ENCODE measurements at places on chromosomes 3 and 15.
A peak's percentile ranks its signal among the peaks of the same experiment; 100 is the strongest.

GRCh38 chr15:54636147-54636546 lies 560.6 kb downstream of the RSL24D1 start:
- no peak for DNase-seq

- DNase-seq, result no peak
Observed at GRCh38 chr3:128426128-128426921, 40.4 kb downstream of the DNAJB8 start.

DNA sequence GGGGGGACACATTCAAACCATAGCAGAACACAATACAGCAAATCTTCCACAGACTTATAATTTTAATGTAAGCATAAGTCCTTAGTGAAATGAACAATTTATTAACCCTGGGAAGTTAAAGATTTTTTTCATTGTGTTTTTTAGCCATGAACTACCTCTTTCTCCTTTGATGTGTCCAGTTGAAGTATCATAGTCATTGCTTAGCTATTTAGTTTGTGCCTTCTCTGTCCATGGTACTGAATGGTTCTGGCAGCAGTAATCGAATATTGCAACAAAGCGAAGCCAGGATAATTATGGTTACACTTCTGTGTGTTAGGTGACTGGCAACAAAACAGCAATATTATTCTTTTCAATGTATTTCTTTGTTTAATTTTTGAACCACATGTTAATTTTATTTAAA lies 403.0 kb upstream of the ONECUT1 start:
- peak; percentile 15 for DNase-seq

DNA sequence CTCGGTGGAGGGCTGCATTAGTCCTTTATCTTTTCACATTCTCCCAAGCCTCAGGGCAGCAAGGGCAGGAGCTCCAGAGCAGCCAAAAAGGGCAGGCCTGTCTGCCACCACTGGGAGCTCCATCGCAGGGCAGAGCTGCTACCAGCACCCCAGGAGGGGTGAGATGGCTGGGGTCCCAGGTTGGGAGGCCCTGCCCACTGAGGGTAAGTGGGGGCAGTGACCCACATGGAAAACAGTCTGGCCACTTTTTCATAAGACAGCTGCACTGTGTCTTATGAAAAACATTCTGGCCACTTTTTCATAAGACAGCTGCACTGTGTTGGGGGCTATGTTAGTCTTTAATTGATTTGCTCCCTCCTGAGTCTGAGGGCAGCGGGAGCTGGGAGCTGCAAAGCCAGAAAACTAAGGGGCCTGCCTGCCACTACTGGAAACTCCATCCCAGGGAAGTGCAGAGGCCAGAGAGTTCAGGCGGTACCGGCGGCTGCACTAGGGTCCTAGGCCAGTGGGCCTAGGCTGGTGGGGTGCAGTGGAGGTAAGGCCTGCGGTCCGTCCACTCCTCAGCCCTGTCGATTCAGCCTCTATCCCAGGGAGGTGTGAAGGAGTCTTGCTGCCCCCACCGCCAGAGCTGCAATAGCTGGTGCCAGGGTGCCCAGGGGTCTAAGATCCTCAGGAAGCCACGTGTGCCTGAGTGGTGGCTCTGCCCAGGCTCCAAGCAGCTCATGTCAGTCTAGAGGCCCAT lies 45.4 kb downstream of the TMCO5A start:
- no peak for DNase-seq

- DNase-seq, result no peak
Observed at GRCh38 chr3:119219069-119219468, 21.6 kb downstream of the B4GALT4 start.

DNA sequence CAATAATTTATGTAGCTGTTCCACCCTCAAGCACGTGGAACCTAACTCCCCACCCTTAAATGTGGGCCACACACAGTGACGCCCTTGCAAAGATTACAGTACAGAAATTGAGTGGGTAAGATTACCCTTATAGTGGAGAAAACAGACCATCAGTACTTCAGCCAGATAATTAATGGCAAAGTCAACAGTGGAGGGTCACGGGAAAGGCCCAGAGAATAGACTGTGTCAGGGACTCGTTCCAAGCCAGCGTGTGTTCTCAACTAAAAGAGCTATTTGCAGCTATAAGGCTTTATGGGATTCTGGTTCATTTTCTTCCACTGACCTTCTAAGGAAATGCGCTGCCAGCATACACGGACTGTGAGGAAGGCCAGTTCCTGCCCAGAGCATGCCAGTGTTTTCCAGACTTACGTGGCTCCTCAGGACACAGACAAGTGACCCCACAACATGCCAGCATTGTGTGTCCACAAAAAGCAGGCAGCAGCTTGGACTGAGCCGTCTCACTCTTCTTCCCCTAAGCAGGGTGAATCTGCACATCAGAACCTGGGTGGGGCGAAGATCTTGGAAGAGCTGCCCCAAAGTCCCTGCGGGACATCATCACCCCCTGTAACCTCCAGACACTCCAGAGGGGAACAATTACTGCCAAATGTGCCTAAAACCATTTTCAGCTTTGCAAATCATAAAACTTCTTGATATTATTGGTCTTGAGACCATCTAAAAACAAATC lies 428.5 kb downstream of the OCA2 start:
- DNase-seq, result no peak

DNA sequence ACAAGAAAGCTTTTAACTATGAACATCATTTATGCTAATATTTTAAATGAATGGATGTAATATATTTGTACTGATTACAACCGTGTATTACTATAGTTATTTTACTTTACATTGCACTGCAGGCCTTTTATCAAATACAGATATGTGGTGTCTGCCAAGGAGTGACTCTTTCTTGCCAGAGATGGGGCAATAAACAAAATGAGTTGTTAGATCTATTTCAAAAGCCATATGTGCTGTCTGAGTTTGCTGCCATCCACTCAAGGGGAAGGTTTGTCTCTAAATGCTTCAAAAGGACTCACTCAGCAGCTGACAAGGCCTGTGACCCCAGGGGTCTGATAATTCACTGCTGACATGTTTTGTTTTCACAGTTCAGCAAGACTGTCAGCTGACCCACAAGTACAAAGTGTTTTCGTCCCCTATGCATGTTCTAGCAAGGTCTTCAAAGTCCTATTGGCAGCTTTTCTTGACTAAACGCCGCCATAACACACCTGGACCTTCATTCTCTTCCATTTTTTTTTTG lies 41.3 kb upstream of the ZBED2 start:
- no peak for DNase-seq

GRCh38 chr3:177538048-177538749 lies 340.9 kb upstream of the TBL1XR1 start:
- peak; percentile 86 for DNase-seq

- peak; percentile 77 for DNase-seq
Observed at GRCh38 chr3:150411976-150412375, 3.9 kb downstream of the TSC22D2 start.

- DNase-seq, result no peak
Observed at GRCh38 chr3:101729586-101729985, 5.2 kb downstream of the CEP97 start.

DNA sequence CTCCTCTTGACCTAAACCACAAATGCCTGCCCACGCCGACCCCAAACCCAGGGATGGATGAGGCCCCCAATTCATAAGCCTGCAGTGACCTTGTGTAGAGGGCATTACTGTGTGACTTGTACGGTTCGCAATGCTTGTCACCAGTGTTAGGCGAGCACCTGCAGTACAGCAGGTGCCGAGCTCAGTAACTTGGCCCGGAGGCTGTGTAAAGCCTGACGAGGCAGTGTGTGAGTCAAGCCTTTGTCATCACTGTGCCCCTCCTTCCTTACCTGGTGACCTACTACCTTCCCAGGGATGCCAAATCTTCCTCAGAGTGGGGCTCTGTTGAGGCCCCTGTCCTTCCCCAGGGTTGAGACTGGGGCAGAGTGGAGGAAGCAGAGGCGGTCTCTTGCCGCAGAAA lies 37.2 kb upstream of the TMEM115 start:
- DNase-seq, result no peak

DNA sequence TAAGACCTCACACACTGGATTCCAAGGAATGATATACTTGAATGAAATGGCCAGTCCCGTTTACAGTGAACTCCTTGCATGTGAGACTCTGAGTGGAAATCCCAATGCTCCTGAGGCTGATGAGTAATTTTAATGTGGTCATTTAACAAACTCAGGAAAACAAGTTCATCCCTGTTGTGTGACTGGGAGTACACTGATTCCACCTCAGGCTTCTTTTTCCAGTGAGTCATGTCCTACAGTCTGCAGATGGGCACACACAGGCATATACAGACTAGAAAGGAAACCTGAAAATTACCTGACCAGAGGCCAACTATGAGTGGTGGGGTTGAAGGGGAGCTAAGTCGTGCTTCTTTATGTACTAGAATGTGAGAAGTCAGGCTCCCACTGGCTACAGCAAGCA lies 5.8 kb downstream of the SQOR start:
- peak; percentile 95 for DNase-seq

DNA sequence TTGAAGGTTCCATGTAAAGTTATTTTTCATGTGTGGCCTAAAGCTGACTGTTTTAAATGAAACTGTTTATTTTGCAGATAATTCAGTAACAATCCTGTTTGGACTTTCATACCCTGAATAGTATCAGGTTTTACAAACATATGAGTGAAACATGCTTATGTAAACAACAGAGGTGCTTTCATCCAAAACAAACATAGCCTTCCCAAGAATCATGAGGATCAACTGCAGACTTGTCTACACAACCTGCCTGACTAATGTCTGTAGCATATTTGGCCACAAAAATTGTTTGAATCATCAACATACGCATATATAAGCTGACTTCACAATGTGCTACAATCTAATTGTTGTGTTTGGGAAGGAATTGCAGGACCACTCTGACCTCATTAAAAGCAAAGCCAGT lies 190.4 kb downstream of the DIPK2A start:
- peak; percentile 86 for DNase-seq

GRCh38 chr3:55296791-55297190 lies 190.3 kb downstream of the WNT5A start:
- DNase-seq, result no peak

GRCh38 chr3:99962703-99963102 lies 145.0 kb downstream of the CMSS1 start:
- DNase-seq, result peak; percentile 86

GRCh38 chr3:150077107-150077506 lies 106.4 kb upstream of the PFN2 start:
- peak; percentile 42 for DNase-seq

DNA sequence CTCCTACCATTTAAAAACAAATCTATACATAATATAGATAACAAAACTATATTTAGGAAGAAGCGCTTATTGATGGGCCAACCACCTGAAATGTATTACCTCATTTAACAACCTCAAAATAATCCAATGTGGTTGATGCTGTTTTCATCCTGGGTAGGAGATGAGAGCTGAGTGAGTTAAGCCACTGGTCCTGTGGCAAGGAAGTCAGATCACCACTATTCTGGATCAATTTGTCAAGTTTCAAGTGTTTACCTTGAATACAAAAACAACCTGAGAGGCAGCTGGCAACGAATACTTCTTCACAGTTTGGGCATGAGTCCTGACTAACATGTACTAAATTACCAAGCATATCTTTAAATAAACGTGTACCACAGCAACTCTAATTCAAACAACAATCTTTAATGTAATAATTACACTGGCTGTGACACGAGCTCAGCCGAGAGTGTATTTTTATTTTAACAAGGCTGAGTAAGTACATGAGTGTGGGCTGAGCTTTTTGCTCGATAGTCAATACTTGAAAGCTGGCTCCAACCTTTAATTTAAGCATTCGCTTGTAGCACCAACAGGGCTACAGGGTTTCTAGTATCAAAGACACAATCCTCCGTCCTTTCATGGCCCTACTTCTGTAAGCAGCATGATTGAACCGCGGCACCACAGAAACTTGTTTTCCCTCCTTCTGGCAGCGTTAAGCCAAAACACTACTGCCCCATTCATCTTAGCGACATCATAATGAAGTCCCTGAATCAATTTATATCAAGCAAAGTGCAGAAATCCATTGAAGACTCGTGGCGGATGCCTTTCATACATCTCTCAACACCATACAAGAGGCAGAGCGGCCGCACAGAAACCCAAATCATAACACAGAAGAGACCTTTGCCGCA lies 93.8 kb upstream of the ICE2 start:
- no peak for DNase-seq

DNA sequence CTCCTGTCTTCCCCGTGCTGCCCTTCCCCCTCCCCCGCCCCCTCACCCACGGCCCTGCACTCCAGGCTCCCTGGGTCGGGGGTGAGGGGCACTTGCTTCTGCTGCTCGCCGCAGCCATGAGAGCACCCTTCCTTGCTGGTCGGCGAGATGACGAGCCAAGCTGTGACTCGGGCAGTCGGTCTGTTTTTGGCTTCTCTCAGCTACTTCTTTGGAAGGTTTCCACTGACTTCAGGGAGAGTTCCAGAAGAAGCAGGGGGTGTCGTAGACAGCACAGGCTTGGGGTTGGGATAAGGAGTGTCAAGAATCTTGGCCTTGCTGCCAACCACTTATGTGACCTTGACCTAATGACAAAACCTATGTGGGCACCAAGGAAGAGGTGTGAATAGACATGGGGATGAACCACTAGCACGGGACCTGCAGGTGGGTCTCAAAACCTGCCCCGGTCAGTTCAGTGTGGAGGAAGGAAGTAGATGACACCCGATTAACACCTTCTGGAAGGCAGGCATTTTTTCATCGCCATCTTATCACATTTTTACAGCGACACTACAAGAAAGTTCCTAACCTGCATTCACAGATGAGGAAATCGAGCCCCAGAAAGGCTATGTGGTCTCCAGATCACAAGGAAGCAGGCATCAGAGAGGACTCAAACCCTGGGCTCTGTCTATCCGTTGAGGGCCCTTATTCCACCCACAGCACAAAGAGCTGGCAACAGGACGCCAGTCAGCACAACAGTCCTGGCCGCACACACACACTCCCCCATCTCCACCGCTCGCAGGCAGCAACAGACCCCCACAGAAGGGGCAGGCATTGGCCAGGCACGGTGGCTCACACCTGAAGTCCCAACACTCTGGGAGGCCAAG lies 120.9 kb downstream of the LIPC start:
- no peak for DNase-seq

- no peak for DNase-seq
Observed at GRCh38 chr3:171498921-171499320, 38.7 kb upstream of the TNIK start.

DNA sequence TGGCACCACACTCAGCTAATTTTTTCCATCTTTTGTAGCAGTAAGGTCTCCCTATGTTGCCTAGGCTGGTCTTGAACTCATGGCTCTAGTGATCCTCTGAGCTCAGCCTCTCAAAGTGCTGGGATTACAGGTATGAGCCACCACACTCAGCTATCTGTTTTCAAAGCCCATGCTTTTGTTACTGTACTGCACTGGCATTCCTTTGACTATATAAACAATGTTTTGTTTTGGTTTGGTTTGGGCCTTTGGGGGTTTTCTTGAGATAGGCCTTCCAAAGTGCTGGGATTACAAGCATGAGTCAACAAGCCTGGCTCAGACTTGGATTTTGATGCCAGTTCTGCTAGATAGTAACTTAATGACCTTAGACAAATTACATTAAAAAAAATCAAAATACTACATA lies 89.7 kb upstream of the GK5 start:
- peak; percentile 92 for DNase-seq

- DNase-seq, result no peak
Observed at GRCh38 chr3:195017151-195017550, 253.8 kb downstream of the XXYLT1 start.

DNA sequence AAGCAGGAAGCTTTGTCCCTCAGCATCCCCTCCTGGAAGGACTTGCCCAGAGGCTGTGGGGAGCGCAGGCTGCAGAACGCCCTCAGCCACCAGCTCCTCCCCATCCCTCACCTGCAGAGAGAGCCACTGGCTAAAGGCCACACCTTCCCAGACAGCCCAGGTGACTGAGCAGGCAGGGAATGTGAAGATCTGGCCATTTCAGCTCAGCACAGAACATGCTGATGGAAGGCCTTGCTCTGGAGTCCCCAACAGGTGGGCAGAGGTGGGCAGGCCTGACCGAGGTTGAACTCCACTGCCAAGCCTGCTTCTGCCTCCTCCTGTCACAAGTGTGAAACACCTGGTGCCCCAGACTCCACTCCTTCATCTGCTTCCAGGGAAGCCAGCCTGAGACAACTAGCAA lies 50.7 kb upstream of the SEC61A1 start:
- no peak for DNase-seq
